B cell (primary cell): ENCODE measurements at places on chromosomes 1 and 21. TPM values are rescaled to one million over a fixed set of nuclear protein-coding genes. Genes with fewer than 3 reads are reported as not detected.

DNA sequence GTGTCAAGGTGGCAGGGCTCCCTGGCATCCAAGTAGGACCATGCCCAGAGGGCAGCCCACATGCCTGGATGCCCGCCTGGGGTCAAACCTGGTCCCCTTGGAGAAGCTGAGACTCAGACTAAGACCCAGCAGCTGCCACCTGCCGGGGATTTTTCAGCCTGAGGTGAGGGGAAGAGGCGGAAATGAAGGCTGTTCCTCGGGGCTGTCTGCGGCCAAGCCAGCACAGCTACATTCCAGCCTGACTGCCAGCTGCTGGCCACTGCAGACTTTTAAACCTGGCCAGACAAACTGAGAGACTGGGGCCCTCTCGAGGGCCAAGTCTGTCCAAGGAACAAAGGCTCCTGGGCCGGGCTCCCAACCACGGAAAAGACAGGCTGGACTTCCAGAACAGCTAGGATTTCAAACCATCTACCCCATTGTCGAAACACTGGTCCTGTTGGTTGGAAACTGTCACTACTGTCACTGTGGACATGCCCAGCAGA is 21.9 kb upstream of the PLEKHG5 start:
- H3K27ac ChIP-seq = no peak overlapping the region
- no peaks in the 10 kb centered on the region for H3K36me3 ChIP-seq
- DNase-seq = no peak
- H3K4me3 ChIP-seq = no peak overlapping the region
- no peaks in the 10 kb centered on the region for H3K27me3 ChIP-seq

DNA sequence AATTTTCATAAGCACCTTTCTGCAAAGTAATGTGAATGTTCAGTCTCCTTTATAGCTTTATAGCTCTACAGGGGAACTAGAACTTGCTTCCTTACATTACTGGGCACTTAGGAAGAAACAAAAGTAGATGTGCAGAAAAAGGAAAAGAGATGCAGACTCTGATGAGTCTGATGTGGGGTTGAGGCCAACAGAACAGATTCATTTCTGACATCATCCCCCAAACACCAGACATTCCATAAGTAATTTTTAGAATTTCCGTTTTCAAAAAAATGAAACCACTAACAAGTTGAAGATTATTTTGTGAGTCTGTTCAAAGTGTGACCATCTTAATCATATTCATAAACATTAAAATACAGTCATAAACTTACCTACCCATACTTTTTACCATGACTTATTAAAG is 96.0 kb downstream of the NRIP1 start:
- H3K27me3 ChIP-seq = no peaks in the 10 kb centered on the region
- no peak for DNase-seq
- peaks cover 24% of the 10 kb centered on the region for H3K36me3 ChIP-seq
- no peak overlapping the region for H3K27ac ChIP-seq
- H3K4me1 ChIP-seq = no peaks in the 10 kb centered on the region
- no peak overlapping the region for H3K4me3 ChIP-seq

GRCh38 chr21:28111151-28111619 is 881.5 kb downstream of the LTN1 start:
- H3K36me3 ChIP-seq = no peaks in the 10 kb centered on the region
- no peak overlapping the region for H3K4me3 ChIP-seq
- no peak for DNase-seq
- no peak overlapping the region for H3K27ac ChIP-seq
- no peaks in the 10 kb centered on the region for H3K27me3 ChIP-seq

- peak overlapping the region; percentile 86 for H3K4me3 ChIP-seq
- H3K27me3 ChIP-seq = no peaks in the 10 kb centered on the region
- peak overlapping the region; percentile 71 for H3K27ac ChIP-seq
- peaks cover 12% of the 10 kb centered on the region for H3K4me1 ChIP-seq
- no peaks in the 10 kb centered on the region for H3K36me3 ChIP-seq
Observed at GRCh38 chr1:213051881-213052202, 801 bp downstream of the RPS6KC1 start.

GRCh38 chr1:155499263-155499662 is 63.3 kb downstream of the ASH1L start:
- DNase-seq = no peak
- peaks cover 7% of the 10 kb centered on the region for H3K36me3 ChIP-seq
- H3K4me1 ChIP-seq = peaks cover 31% of the 10 kb centered on the region
- no peaks in the 10 kb centered on the region for H3K27me3 ChIP-seq

DNA sequence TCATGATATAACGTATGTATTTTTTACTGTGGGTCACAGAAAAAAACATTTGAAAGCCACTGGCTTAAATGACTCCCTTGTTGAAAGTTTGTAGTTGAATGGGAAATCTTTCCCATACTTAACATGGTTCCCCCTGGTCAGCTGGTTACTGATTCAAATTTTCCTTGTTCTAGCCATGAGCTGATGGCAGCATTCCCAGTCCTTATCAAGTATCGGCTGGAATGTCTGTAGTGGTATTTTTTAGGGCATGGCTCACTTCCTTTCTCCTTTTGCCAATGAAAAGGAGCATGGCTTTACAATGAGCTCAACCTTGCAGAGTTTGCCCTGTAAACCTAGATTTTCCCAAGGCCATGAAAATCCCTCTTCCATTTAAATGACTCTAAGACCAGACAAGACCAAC is 55.7 kb downstream of the GIPC2 start:
- no peak overlapping the region for H3K27ac ChIP-seq
- no peaks in the 10 kb centered on the region for H3K4me1 ChIP-seq
- no peak for DNase-seq

DNA sequence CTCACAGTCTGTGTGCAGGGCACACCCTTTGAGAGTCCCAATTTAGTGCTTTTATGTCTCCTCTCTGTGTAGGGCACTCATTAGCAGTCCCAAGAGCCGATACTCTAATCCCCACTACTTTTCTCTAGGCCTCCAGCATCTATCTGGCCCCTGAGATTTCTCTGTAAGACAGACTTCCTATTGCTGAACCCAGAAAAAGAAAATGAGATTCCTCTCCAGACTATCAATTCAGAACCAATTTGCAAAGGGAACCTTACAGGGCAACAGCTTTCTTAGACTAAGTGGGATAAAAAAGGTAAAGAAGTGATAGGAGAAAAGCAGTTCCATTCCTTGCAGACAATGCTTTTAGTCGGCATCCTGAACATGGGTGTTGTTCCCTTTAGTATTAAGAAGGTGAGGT is 172.2 kb downstream of the EDEM3 start:
- no peaks in the 10 kb centered on the region for H3K36me3 ChIP-seq
- H3K27ac ChIP-seq = no peak overlapping the region
- H3K4me3 ChIP-seq = no peak overlapping the region
- H3K4me1 ChIP-seq = no peaks in the 10 kb centered on the region

DNA sequence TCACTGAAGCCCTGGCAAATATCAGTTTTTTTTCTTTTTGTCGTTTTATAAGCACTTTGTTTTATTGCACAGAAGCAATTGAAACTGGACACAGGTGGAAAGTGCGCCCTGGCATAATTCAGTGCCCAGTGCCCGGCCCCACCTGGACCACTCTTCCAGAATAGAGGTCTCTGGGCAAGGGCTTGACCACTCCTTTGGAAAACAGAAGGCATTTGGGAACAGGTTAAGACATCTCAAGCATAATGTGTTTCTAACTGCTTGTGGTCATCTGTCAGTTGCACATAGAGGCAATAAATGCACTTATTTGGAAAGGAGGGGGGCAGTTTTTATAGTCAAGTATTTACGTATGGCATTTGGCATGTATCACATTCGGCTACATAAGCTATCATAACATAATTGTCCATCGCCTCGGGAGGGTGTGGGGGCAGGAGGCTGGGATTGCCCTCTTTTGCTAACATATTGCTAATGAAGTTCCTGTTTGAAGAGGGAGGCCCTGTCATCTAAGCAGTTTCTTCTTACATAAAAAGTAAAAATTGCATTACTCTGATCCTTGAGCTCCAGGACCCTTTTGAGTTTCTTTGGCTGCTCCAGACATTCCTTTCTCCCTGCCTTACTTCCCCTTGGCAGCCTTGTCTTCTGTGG is 14.7 kb upstream of the CD2 start:
- H3K4me3 ChIP-seq = no peak overlapping the region
- H3K27me3 ChIP-seq = no peaks in the 10 kb centered on the region
- H3K4me1 ChIP-seq = peaks cover 20% of the 10 kb centered on the region
- DNase-seq = no peak
- peak overlapping the region; percentile 72 for H3K27ac ChIP-seq

DNA sequence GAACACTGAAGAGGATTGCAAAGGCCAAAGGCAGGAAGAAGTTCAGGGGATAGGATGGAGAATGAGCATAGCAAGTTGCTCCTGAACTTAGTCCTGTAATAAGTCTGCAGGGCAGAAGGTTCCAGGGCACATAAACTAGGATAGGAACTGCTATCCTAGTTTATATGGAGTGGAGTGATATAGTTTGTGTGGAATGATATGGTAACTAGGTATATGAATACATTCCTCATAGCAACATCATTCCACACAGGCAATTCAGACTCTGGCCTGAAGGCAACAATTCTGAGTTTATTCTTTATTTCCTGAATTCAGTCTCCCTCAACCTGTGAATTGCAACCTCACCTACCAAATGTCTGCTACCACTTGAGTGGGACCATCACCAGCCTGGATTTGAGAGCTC is 154.9 kb upstream of the GREM2 start:
- no peak overlapping the region for H3K4me3 ChIP-seq
- no peak for DNase-seq
- H3K27me3 ChIP-seq = no peaks in the 10 kb centered on the region
- no peaks in the 10 kb centered on the region for H3K4me1 ChIP-seq
- no peak overlapping the region for H3K27ac ChIP-seq

DNA sequence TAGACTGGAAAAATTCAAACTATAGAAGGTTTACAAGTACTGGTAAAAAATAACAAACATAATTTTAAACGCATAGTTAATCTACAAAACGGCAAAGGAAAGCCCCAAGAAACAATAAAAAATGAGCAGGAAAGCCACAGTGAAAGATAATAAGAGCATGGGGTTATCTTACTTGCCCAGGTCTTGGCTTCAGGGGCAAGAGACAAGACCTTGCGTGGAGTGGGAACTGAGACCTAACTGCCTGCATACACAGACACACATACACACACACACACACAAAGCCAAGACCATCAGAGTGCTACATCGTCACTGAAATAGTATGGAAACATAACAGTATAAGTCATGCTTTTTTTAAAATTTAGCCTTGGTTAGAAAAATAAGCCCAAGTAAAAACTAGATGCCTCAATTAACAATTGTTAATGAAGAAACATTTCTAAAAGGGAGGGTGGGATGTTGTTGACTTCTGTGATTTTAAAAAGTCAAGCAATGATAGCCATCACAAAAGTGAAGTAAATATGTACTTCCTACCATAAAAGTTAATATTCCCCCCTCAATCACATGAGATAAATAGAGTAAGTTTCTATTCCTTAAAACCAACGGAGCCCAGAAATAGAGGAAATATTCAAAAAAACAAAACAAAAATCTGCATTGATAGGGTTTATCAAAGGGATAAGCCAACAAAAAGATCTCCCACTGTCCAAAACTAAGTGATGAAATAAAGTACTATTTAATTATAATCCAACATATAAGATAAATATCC is 29.4 kb upstream of the CRP start:
- H3K36me3 ChIP-seq = no peaks in the 10 kb centered on the region
- no peak for DNase-seq

- H3K4me3 ChIP-seq = no peak overlapping the region
- H3K27me3 ChIP-seq = no peaks in the 10 kb centered on the region
- DNase-seq = no peak
- no peaks in the 10 kb centered on the region for H3K36me3 ChIP-seq
- peaks cover 7% of the 10 kb centered on the region for H3K4me1 ChIP-seq
- no peak overlapping the region for H3K27ac ChIP-seq
Observed at GRCh38 chr1:173062150-173062938, 11.6 kb upstream of the TNFSF18 start.

DNA sequence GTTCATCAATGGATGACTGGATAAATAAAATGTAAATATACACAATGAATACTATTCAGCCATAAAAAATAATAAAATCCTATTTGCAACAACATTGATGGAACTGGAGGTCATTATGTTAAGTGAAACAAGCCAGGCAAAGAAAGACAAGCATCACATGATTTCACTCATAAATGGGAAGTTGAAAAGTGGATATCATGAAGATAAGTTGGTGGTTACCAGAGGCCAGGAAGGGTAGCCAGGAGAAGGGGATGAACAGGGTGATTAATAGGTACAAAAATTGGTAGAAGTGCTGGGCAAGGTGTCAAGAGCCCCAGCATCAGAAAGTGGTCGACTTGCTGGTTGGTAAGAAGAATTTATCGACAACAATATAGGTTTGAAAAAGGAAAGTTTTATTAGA is 1.3 kb upstream of the PARK7 start:
- DNase-seq = no peak
- no peak overlapping the region for H3K27ac ChIP-seq
- H3K36me3 ChIP-seq = peaks cover 13% of the 10 kb centered on the region

GRCh38 chr1:160284220-160284781 is 632 bp downstream of the PEX19 start:
- H3K27ac ChIP-seq = peak overlapping the region; percentile 26
- peak overlapping the region; percentile 80 for H3K4me3 ChIP-seq
- H3K27me3 ChIP-seq = no peaks in the 10 kb centered on the region
- no peak for DNase-seq
- no peaks in the 10 kb centered on the region for H3K36me3 ChIP-seq

DNA sequence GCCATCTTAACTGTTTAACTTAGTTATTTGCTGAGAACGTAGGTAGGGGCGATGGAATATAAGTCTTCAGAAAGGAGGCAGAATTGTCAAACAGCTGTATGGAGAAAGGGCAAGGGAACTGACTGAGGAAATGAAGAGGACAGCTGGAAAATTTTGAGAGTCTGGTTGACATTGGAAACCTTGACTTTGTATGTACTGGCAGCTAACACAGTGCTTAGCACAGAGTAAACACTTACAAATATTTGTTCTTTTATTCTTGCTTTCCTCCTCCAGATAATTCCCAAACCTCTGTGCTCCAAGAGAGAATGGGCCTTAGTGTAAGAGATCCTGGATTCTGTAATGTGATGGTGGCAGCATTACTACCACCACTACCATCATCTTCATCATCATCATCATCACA is 91.3 kb downstream of the ZSCAN20 start:
- no peaks in the 10 kb centered on the region for H3K27me3 ChIP-seq
- no peak for DNase-seq
- no peak overlapping the region for H3K27ac ChIP-seq
- no peaks in the 10 kb centered on the region for H3K36me3 ChIP-seq

Gene PGLYRP3
- not detected in 2 replicates for total RNA-seq

Gene S100A7A
- total RNA-seq = not detected in 2 replicates

Gene S100A9
- 3.9 and 4.2 TPM in 2 replicates for total RNA-seq

Gene B4GALT2
- 5.2 and 6.5 TPM in 2 replicates for total RNA-seq
